Stimulated activated CD4-positive, alpha-beta T cell treated with anti-CD3 and anti-CD28 coated beads, Interleukin-2, amount 100 ng/mL, for 4 hours (primary cell): ENCODE measurements at places on chromosomes 12 and 14.

- DNase-seq, result no peak
These were observed 50.9 kb downstream of the FOXN4 start for GRCh38 chr12:109258201-109258600.

- DNase-seq, result no peak
These were observed 7.9 kb downstream of the ZNF385A start for GRCh38 chr12:54376596-54376995.

GRCh38 chr12:123286652-123287373 is 15.2 kb upstream of the CDK2AP1 start:
- DNase-seq, result no peak

DNA sequence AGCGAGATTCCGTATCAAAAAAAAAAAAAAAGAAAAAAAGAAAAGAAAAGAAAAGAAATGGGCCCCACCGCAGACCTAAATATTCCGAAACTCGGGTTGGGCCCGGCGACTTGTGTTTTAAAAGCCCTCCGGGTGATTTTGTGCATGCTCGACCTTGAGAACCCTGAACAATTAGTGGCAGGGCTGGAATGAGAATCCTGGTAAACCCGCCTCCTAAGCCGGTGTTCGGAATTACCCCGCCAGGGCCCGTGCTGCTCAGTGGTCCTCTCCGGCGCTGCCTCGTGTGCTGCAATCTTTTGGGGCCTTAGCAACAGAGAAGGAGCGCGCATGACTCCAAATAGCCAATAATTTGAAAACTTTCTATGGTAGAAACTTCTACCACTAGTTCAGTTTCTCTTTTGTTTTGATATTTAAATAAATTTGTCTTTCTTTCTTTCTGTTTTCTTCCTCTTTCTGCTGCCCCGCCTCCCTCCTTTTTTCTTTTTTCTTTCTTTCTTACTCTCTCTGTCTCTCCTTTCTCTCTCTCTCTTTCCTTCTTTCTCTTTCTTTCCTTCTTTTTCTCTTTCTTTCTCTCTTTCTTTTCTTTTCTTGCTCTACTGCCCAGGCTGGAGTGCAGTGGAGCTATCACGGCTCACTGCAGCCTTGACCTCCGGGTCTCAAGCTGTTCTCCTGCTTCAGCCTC is 1.5 kb upstream of the GALNT6 start:
- DNase-seq, result no peak

DNA sequence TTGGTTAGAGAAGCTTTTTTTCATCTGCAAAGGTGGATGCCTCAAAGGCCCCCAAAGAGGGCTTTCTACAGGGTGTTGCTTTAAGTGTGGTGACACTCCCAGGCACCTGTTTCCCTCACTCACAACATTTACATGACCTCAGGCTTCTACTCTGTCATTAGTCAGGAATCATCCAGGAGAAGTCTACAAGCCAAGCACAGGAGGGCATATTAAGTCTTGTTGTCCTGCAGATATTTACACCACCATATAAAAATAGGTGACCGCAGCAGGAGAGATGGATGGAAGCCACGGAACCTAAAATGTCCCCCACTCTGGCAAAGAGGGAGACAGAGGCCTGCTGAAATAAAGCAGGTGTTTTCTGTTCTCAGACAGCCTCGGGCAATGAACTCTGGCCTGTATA is 7.5 kb upstream of the DPF3 start:
- DNase-seq, result no peak

GRCh38 chr12:22332202-22332601 is 2.3 kb downstream of the ST8SIA1 start:
- no peak for DNase-seq

- no peak for DNase-seq
These were observed 114.0 kb downstream of the BEGAIN start for GRCh38 chr14:100473249-100473648.

- DNase-seq, result no peak
These were observed 117.3 kb upstream of the CAND1 start for GRCh38 chr12:67151886-67152285.

GRCh38 chr12:127606476-127607015 is 660.4 kb upstream of the TMEM132C start:
- DNase-seq, result no peak

GRCh38 chr12:75882421-75882820 is 149.2 kb downstream of the PHLDA1 start:
- DNase-seq, result no peak

- no peak for DNase-seq
These were observed 63.1 kb downstream of the C14orf132 start for GRCh38 chr14:96102081-96102856.

DNA sequence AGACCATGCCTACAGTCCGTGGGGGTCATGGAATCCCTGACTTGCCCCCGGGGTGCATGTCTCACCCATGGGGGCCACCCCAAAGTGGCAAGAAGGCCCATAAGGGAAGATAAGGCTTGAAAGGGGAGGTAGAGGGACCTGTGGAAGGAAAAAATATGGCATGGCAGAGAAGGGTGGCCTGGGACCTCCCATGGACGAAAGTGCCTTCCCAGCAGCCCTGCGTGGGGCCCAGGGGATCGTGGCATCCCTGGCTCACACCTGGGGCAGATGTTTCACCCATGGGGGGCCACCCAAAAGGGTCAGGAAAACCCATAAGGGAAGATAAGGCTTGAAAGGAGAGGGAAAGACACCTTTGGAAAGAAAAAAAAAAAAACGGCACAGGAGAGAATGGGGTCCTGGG is 264.6 kb downstream of the ALG10 start:
- DNase-seq, result no peak

GRCh38 chr12:25769082-25769945 is 189.2 kb upstream of the RASSF8 start:
- no peak for DNase-seq

DNA sequence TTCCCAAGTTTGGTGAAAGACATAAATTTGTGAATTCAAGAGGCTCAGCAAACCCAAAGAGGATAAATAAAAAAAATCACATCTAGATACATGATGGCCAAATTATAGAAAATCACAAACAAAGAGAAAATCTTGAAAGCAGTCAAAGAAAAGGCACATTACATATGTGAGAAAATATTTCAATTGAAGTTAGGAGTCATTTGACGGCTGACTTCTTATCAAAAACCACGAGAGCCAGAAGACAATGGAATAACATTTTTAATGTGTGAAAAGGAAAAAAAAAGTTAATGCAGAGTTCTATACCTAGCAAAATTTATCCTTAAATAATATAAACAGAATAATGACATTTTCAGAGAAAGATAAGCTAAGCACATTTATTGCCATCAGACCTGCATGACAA is 307.0 kb downstream of the C12orf75 start:
- no peak for DNase-seq

DNA sequence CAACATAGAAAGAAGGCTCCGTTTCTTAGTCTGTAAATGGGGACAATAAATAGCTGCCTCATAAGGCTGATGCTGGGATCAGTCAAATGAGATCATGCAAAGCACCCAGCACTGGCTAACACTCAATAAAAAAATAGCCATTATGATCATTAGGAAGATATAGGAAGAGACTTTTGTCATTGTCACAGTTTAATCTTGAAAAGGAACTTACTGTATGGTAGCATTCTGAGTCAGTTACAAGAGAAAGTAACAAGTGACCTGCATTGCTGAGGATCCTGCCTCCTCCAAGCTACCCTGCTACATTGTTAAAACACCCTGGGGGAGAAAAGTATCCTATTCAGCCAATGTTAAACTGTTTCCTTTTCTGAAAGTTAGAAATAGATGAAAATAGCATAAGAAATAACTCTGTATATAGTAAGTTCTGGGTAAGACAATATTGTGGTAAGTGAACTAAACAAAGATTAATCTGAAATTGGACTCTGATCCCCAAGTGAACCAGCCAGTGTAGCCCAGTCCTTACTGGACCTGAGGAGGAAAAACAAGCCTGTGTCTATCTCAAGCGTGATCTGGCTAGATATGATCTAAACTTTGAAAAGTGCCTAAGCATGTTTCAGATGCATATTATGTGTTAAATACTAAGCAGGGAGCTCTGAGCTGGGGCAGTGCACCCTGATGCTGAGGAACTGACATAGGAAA is 3.6 kb upstream of the NUDT4 start:
- no peak for DNase-seq

DNA sequence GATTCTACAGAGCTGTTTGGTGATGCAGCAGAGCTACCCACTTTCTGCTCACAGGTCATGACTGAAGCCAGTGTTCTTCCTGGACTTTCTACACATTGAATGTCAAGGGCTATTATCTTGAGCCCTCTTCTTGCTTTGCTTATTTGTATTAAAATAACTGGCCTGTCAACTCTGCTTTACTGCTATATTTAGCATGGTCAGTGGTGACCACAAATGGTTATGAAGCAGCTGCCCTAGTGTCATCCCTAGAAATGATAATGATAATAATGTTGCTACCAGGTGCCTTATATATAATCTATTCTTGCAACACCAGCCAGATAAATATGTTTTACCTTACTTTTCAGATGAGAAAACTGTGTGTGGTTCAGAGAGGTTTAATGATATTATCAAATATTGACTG is 2.6 kb upstream of the LRRC10 start:
- DNase-seq, result no peak
